Substantia nigra (tissue), 51 donors: ENCODE measurements at places on chromosomes 1 and 21.

- DNase-seq = no peak
Measured at GRCh38 chr1:113871597-113872113, at the start of gene PTPN22. Gene PTPN22 (minus strand): TSS chr1:113871712.

- DNase-seq = no peak
Measured at GRCh38 chr1:10901091-10901890, 104.8 kb upstream of the CASZ1 start.

DNA sequence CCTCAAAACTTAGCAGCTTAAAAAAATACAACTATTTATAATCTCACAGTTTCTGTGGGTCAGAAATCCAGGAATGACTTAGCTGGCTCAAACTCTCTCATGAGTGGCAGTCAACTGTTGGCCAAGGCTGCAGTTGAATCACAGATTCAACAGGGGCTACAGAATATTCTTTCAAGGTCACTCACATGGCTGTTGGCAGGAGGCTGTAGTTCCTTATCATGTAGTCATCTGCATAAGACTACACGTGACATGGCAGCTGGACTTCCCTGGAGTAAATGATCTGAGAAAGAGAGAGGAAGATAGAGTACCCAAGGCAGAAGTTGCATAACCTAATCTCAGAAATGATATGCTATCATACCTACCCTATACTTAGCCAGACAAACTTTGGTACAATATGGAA lies 75.2 kb upstream of the TSPAN2 start:
- no peak for DNase-seq

DNA sequence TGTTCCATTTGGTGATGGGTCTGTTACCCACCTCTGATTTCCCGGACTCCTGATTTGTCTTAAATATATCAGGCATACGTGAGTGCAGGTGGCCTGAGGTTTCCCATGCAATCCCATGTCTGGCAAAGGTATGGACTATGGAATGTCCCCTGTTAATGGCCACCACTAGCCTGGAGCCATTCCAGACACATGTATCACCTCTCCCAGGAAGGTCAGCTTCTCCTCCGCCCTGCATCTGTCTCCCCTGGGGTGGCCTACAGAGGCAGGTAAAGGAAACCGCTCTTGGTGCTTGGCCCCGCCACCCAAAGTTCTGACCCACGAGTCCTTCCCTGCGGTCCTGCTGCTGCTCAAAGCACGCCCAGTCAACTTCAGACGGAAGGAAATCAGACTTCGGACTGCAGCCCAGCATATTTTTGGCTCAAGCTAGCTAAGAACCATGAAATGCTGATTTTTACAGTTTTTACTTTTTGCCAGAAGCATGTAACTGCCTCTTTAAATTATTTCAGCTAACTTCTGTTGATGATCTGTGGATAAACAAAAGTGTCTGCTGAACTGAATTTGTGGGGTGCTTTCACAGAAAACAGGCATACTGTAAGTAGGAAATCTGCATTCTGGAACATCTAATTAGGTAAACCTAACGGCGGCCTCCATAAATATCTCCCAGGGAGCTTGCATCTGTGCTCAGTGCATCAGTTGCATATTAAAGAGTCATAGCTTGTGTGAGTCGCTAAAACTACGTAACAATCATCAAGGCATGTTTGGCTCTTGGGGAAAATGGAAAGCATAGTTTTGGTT lies 105.9 kb downstream of the PCP4 start:
- no peak for DNase-seq

GRCh38 chr1:184684285-184685074 lies 70.2 kb downstream of the EDEM3 start:
- DNase-seq = no peak

GRCh38 chr1:6521536-6521935 lies 30.1 kb upstream of the PLEKHG5 start:
- DNase-seq = no peak

- no peak for DNase-seq
Measured at GRCh38 chr21:44718571-44718970, 7.2 kb upstream of the TSPEAR start.

- DNase-seq = no peak
Measured at GRCh38 chr21:35338881-35339632, 290.0 kb upstream of the RUNX1 start.

- no peak for DNase-seq
Measured at GRCh38 chr1:95309031-95309471, 75.0 kb downstream of the RWDD3 start.
